ENCODE measurements at places on chromosomes 5 and 9. TPM values are rescaled to one million over a fixed set of nuclear protein-coding genes. Genes with fewer than 3 reads are reported as not detected.

- no peak for DNase-seq
Observed at GRCh38 chr5:40397091-40397490, 282.6 kb upstream of the PTGER4 start.

HRCT1 gene
- 1.8 TPM for total RNA-seq

THBS4 gene
- 0.29 TPM for total RNA-seq

DNA sequence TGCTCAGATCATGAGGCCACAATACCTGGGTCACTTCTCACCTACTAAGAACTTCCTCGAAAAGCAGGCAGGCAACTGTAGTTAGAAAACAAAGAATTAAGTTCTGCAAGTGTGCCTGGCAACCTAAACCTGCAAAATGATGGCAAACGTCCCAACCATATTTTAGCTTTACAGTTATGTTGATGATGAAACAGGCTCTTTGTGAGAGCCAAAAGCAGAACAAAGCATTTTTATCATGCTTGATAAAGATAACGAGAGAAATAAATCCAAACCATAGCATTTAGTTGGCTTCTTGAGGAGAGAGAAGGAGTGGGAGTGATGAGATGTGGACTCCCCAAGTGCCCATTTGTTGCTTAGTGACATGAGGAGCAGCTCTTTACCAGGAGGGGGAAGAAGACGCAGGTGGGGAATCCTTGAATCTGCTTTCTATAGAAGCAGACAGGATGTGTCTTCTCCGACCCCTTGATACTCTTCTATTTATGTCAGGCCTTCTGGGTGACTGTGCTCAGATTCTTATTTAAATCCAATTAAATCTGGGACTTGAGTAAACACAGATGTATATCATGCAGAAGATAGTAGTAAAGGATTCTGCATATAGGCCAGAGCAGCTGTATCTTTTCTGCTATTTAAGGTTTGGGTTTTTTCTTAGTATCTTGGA lies 221.2 kb downstream of the TMEM167A start:
- no peak for DNase-seq

DMAC1 gene
- total RNA-seq, result 7.6 TPM

- DNase-seq, result no peak
Observed at GRCh38 chr5:79357398-79357797, 121.5 kb downstream of the JMY start.

DNA sequence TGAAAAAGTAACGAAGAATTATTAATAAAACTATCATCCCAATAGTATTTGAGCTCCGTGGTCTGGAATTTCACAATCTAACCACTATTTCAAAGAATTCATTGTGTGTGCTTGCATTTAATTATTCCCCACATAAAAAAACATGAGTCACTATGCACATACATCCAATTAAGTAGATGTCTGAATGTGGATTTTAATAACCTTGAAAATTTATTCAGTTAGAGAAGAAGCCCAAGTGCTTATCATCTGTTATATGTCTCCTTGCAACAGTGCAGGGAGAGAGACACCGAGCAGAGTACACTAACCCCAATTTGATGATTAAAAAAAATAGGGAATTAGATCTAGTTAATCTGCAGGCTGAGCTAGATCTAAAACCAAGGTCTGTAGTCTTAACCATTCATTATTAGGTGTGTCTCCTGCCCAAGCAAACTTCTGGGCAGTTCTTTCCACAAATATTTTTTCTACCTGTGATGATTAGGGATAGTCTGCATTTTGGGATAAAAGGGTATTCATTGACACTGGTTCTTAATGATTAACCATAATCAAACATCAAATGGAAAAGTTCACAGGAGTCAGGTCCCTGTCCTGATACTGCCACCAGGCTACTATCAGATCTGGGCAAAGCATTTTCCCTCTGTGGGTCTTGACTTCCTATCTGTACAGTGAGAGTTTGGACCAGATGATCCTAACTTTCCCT lies 164.2 kb downstream of the GRIA1 start:
- DNase-seq, result no peak

- DNase-seq, result peak; percentile 41
Observed at GRCh38 chr9:22469928-22470544, 23.4 kb downstream of the DMRTA1 start.

LHX2 gene
- not detected for total RNA-seq

- DNase-seq, result peak; percentile 80
Observed at GRCh38 chr5:115626445-115626823, 598 bp upstream of the TMED7 start.

- DNase-seq, result no peak
Observed at GRCh38 chr5:108196276-108196675, 185.6 kb downstream of the FBXL17 start.

- DNase-seq, result no peak
Observed at GRCh38 chr5:176748073-176748966, 62.0 kb upstream of the UNC5A start.

- no peak for DNase-seq
Observed at GRCh38 chr5:142608081-142608480, 77.8 kb downstream of the FGF1 start.

GRCh38 chr9:129866394-129867135 lies 31.3 kb downstream of the USP20 start:
- peak; percentile 74 for DNase-seq

DNA sequence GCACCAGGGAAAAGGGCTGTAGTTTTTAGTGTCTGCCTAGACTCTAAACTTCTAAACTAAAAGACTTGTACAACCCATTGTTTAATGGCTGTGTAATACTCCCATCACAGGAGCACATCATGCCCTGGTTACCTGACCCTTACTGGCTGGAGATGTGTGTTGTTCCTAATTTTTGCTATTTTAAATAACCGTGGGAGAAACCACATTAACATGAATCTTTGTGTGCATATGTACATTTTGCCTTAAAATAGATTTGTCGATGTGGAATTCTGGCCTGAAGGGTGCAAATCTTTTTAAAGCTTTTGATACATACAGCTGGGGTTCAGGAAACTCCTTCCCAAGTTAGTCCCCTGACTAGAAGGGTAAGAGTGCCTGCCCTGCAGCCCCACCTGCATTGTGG lies 39.7 kb downstream of the PHF2 start:
- no peak for DNase-seq

DNA sequence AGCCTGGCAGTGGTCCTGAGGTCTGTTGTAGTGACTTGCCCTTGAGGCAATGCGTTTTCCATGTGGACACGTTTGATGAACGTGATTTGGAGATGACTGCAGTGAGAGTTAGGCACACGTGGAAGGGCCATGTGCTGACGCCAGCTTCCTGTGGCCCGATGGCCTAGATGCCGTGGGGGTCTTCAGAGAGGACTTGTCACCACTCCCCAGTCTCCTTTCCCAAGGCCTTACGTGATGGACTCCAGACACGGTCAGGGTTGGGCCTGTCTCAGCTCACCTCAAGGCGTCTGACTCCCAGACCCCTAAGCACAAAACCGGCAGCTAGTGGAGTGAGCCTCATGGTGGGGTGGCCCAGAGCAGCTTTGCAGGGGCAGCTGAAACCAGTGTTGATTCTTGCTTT lies 92.9 kb downstream of the ANGPTL2 start:
- DNase-seq, result no peak

DNA sequence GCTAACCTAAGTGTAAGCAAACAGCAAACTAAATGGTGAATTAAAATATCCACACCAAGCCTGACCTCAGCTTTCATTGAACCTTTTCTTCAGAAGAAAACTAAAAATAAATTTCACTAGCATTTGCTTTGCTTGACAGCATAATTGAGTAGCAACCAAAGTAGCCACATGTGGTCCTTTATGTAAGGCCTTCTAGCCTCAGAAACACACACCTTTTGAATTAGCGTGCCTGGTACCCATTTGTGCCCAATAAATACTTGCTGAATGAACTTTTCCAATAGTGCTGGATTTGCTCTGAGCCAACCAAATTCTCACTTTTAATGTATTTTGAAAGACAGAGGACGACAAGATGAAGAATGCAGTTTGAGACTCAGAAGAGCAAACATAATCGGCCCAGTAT lies 2.1 kb upstream of the NIPBL start:
- DNase-seq, result peak; percentile 3

PCDHGA1 gene
- 1.1 TPM for total RNA-seq

All from osteoblast (primary cell).